ENCODE measurements at places on chromosomes 1 and 21. TPM values are rescaled to one million over a fixed set of nuclear protein-coding genes. Genes with fewer than 3 reads are reported as not detected.

DNA sequence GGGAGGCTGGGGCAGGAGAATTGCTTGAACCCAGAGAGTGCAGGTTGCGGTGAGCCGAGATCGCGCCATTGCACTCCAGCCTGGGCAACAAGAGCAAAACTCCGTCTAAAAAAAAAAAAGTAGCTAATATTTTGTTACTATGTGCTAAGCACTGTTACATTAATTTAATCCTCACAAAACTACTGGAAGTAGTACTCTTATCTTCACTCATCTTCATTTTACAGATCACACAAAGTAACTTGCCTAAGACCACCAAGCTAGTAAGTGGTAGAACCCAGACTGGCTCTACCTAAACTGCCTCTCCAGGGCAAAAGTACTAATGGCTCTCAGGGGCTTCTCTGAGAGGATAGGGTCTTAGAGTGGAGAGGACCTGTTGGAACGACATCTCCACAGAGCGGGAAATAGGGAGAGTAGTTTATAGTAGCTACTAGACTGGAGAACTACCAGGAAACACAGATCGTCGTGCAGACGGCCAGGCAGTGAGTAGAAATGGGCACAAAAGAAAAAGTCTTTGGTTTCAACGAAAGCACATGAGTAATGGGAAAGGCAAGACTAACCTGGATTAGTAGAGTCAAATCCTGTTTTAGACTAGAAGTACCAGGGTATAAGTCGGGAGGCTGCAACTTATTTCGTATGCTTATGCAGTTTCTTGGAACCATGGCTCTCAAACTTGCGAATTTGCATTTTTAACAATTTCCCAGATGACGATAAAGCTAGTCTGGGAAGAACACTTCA is 1.4 kb downstream of the CLCC1 start:
- no peak for DNase-seq

DNA sequence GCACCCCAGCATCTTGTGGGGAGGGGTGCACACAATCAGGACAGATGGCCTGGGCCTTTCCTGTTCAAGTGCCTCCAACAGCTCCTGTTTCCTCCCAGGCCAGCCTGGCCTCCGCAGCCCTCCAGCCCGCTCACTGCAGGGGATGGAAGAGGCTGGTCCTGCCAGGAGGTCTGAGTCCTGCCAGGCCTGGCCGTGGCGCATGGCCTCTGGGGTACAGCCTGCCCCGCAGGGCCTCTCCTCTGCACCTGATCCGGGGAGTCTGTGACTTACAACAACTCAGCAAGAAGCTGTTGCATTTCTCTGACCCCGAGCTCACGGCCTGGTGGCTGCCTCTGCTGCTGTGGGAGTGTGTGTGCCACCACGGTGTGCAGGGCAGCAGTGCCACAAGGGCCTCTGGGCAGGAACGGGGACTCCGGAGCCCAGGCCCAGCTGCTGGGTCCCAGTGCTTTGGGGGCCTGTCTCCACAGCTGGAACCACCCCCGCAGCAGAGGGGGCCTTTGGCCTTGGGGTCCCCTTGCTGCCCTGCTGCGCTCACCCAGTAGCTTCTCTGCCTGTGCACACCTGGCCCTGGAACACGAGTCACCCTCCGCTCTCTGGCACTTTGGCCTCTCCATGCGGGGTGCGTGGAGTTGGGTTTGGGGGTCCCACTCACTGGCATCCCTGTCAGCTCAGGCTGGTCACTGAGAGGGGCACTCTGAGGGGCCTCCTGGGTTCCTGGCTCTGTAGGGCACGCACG is 17.4 kb upstream of the LRRC3 start:
- peak; percentile 7 for DNase-seq

DNA sequence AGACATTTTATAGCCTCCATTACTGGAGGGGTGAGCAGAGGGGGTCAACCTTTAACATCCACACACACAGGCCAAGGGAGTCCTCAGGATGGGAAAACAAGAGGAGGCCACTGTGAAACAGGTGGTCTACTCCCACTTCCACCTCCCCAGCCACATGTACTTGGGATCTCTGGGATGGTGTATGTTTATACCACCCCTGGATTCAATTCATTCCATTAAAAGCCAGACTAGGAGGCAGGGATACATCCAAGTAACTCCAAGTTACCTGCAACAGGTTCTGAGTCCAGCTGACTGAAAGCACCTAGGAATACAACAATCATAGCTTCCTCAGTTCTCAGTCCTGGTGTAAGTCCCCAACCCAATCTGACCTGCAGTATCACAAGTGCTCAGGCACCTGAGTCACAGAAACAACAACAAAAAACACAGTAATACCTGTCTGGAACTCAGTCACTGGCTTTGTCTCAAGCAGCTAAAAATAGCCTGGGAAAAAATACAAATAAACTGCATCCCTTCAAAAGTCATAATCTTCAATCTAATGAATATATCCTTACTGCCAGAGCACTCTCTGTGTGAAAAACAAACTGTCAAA is 9.8 kb downstream of the ERI3 start:
- no peak for DNase-seq

DNA sequence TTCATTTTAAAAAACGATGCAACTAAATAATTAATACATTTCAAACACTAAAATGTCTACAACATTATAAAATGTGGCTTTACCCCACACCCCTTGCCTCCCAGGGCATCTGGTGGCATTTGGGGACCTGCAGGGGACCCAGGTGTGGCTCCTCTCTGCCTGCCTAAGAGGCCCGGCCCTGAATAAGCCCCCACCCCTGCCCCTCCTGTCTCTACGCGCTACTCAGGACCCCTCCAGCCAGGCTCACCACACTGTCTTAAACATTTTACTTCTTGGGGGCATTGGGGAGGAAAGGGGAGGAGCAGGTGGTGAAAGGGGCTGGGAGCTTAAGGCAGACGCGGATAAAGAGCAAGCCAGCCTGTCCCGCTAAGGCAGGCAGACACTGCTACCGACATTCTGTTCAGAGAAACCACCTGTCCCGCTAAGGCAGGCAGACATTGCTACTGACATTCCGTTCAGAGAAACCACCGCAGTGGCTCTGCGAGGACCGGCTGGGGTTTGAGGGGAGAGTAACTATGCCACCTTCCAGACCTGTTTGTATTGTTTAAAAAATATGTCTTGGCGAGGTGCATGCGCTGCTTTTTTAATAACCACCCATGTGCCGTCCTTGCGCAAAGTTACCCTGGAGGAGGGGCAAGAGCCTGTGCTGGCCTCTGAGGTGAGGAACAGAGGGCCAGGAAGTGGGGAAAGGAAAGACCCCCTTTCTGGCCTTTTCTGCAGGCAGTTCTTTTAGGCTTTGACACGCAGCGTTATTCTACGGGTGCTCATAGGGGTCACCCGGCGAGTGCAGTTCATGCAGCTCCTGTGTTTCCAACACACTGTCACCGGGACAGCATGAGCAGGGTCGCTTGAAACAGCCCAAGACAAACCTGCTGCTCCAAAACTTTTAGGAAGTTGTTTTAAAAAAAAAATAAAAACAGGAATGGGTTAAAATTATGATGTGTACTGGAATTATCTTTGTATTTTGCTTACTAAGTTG is 51.3 kb upstream of the RIPK4 start:
- DNase-seq, result no peak

- no peak for DNase-seq
These were observed 387.3 kb downstream of the RYR2 start for GRCh38 chr1:237429252-237429651.

DNA sequence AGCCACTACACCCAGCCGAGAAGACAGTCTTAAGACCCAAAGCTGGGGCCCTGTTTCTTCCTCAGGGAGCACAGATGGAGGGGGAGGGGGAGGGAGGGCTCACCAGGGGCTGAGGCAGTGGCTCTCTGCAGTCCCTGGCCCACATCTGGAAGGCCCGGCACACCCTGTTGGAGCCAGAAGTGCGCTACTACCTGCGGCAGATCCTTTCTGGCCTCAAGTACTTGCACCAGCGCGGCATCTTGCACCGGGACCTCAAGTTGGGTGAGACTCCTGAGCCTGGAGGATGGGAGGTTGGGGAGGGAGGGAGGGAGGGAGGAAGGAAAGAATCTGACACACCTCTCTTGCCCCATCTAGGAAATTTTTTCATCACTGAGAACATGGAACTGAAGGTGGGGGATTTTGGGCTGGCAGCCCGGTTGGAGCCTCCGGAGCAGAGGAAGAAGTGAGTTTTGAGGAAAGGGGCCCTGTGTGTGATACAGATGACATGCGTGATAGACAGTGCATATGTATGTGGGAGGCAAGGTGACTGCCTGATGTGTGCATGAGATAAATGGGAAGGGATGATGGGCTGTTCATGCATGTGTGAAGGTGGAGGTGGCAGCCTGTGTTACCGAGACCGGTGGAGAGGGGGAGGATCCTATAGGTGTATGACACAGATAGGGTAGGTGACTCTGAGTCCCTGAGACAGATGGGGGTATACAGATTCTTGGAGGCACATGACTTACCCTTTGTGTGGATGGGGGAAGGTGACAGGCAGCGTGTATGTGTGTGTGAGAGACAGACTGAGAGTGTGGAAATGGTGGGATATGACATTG is 1.5 kb downstream of the PLK3 start:
- no peak for DNase-seq

DNA sequence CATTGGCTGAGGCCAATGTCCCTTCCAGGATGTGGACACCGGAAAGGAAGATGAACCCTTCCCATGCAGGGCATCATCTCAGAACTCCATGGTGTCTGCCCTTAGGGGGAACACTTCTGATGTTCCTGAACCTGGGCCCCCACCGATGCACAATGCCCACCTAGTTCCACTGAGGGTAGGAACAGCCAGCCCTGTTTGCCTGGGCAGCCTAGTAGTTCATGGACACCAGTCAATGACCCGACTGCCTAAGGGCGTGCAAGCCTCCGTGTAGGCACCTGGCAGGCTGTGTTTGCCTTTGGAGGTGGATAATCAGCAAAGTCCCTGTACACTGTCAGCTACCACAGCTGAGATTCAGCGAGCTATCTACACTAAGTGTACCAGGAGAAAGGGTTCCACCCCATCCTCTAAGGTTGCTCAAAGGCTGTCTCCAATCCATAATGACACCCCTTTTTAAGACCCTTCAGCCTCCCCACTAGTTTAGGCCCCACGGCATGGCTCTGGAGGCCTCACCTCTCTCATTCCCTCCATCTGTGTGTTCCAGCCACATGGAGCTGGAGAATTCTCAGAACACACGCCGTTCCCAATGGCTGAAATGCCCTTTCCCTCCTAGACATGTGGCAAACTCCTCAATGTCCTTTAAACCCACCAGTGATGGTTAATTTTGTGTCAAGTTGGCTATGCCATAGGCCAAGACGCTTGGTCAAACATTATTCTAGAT is 124.8 kb upstream of the EDN2 start:
- DNase-seq, result no peak

GRCh38 chr1:16199157-16199501 is 13.3 kb downstream of the ARHGEF19 start:
- no peak for DNase-seq

- DNase-seq, result no peak
These were observed 7.5 kb downstream of the ID3 start for GRCh38 chr1:23551849-23552248.

GRCh38 chr1:12019858-12020509 is 686 bp downstream of the MIIP start:
- DNase-seq, result no peak

- no peak for DNase-seq
These were observed 200.0 kb downstream of the SLC45A1 start for GRCh38 chr1:8517661-8518489.

- no peak for DNase-seq
These were observed 417.0 kb upstream of the ESRRG start for GRCh38 chr1:217140041-217140901.

GRCh38 chr1:222618880-222619596 is 1.1 kb downstream of the MIA3 start:
- DNase-seq, result peak; percentile 28

- no peak for DNase-seq
These were observed 540 bp downstream of the CD55 start for GRCh38 chr1:207321790-207322645.

- DNase-seq, result no peak
These were observed 77.5 kb downstream of the ZNF648 start for GRCh38 chr1:181984006-181984405.

GRCh38 chr21:32163386-32163785 is 115.5 kb downstream of the MIS18A start:
- no peak for DNase-seq

GRCh38 chr1:27203946-27204345 is 30.5 kb upstream of the WDTC1 start:
- DNase-seq, result no peak

DNA sequence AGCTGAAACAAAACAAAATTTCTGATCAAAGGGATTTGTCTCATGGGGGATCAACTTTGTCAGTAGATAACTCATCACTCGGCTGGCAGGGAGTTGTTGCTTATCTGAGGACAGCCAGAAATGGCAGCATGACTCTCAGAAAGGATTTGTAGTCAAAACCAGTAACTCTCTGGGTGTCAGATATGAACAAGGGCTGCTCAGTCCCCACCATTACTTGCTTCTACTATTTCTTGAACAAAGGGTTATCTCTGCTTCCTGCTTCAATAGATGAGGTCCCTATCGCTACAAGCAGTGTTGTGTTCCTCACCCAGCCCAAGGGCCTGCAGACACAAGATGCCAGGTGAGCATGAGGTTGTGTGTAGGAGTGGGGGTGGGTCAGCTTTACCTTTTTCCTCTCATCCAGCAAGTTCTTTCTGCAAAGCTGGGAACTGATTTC is 116.2 kb downstream of the PTBP2 start:
- no peak for DNase-seq

Gene SMPDL3B
- total RNA-seq, result 0.73 TPM

Gene TMEM269
- 0.13 TPM for total RNA-seq

Gene KIF21B
- total RNA-seq, result 0.94 TPM

Gene BATF3
- 3.9 TPM for total RNA-seq

Gene NEXN
- total RNA-seq, result 218 TPM

Gene ACOT11
- 23.3 TPM for total RNA-seq

Measured in left cardiac atrium (tissue), 4 donors.